ENCODE measurements at places on chromosomes 11 and 22.

GRCh38 chr11:134544095-134544815 is 132.2 kb upstream of the B3GAT1 start:
- DNase-seq, result no peak

GRCh38 chr11:128399251-128400121 is 187.9 kb downstream of the ETS1 start:
- DNase-seq, result no peak

- no peak for DNase-seq
Observed at GRCh38 chr11:70111269-70112016, 33.3 kb downstream of the ANO1 start.

GRCh38 chr11:25613865-25614264 is 718.1 kb upstream of the ANO3 start:
- no peak for DNase-seq

DNA sequence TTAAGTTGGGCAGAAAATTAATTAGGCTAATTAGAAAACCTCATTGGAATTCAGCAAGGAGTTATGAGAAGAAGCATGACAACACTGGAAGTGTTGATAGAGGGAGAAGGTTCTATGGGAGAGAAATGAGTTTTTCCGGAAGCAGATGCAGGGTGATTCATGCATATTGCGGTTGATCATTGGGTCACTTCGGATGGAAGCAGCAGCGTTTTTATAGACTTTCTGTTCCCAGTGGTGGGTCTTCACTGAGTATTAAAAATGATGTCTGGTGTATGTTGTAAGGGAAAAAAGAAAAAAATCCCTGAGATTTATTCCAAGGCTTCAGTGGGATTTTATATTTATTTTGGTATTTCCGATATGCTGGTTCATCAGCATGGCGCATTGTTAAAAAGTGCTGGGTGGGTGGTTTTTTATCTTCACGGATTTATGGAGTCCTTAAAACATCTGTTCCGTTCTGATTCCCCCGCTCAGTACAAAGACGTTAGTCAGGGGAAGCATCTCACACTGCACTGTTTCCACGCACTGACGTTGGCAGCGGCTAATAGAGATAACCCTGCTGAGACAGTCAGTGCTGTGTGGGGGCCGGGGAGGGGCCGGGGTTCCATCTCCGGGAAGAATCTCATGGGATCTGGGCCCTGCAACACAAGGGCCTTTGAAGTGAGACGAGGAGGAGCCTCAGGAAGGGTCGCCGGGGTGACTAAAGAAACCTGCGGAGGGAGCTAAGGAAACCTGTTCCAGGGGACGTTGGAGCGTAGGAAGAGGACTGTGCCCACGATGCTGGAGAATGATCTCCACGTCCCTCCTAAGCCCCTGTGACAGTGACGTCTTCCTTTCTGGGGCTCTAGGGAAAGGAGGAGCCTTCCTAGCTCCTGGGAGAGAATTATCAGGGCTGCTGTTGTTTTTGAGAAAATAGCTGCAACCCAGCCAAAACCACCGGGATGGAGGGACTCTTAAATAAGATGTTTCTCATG is 390.0 kb downstream of the NTM start:
- DNase-seq, result no peak

DNA sequence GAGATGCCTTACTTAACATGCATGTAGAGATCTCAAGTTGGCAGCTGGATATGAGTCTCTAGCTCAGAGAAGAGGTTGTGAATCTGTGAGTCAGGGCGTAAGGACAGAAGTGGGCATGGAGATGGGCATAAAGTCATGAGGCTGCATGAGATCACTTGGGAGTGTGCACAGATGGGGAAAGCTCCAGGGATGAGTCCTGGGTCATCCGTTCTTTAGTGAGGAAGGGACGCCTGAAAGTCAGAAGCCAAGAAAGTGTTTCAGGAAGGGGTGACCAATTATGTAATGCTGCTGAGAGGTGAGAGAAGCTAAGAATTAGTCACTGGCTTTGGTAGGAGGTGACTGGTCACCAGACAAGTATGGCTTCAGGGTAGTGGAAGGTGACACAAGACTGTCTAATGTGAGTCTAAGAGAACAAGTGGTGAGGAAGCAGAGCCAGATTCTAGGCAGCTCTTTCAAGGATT is 6.7 kb downstream of the ACP2 start:
- no peak for DNase-seq

DNA sequence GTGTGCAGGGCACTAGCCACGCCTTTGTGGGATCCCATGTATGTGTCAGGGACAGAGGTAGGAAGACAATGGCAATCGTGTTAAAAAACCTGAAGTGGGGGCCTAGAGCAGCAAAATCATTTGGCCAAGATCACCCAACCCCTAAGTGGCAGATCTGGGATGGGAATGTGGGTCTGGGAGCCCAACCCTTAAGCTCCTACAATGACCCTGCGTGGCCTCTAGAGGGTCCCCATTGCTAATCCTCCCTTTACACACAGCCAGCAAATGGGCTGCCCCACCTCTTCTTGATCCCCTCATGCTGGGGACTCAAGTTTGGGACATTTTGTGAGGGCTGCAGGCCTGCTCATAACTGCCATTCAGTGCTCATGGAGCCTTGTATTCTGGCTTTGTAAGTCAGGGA is 73.2 kb upstream of the SUSD2 start:
- no peak for DNase-seq

DNA sequence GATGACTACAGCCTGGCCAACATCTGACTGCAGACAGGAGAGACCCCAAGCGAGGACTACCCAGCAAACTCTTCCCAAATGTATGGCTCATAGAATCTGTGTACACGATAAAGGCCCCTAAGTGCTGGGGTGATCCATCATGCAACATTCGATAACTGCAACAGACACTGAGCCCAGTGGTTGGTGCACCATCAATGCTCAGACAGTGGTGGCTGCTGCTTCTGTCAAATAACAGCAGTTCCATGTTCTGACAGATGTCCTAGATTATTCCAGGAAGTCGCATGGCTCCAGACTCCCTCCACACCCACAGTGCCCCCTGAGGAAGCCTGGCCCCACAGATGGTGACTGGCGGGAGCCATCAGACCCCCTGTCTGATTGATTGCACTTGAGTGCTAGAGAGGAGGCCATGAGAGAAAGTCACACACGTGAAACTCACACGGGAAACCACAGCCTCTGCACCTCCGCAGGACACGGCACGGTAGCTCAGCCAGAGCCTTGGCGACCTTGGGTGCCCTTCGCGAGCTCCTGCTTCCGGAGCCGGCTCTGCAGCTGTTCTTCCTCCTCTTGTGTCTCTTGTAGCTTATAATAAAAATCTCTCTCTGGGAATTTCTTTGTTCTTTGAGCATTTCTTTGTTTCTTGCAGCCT is 1155.9 kb downstream of the TBC1D22A start:
- DNase-seq, result no peak

DNA sequence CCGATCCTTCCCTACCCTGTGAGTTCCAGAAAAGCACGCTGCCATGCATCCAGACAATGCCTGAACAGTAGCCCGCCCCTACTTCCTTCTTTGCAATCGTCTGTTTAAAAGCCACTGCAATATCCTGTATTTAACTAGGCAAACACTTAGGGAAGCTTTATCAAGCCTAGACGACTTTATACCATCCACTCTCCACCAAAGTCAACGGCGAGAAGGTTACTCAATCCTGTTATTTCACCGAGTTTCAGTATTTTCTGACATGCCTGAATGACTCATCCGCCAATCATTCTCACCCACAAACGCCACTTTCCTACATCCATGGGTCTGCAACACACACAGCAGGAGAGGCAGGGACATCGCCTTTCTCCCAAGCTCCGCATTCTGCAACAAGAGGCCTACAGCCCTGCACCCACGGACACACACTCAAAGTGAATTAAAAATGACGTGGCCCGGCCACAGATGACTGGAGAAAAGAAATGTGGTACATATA is 9.3 kb downstream of the CELSR1 start:
- DNase-seq, result no peak

DNA sequence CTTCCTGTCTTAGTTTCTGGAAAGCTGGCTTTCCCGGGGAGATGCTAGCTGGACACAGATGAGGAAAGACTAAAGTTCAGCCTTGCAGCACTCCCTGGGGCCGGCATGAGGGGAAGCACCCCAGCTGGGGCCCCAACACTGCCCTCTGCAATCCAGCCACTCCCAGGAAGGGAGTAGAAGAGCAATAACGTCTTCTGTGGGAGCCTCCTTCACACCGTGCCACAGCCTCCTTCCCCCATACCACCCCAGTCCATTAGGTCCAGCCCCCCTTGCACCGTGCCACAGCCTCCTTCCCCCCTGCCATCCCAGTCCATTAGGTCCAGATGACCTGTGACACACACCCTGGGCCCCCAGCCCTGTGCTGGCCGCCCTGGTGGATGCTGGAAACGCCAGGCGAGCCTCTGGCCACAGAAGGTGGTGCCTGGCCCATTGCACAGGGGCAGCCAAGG is 44.1 kb upstream of the PRDM11 start:
- DNase-seq, result no peak

- no peak for DNase-seq
Observed at GRCh38 chr22:26848244-26848920, 191.0 kb downstream of the MIAT start.

- DNase-seq, result no peak
Observed at GRCh38 chr11:107957109-107957588, 28.9 kb downstream of the RAB39A start.

- DNase-seq, result no peak
Observed at GRCh38 chr22:43782448-43782847, 29.7 kb downstream of the EFCAB6 start.

DNA sequence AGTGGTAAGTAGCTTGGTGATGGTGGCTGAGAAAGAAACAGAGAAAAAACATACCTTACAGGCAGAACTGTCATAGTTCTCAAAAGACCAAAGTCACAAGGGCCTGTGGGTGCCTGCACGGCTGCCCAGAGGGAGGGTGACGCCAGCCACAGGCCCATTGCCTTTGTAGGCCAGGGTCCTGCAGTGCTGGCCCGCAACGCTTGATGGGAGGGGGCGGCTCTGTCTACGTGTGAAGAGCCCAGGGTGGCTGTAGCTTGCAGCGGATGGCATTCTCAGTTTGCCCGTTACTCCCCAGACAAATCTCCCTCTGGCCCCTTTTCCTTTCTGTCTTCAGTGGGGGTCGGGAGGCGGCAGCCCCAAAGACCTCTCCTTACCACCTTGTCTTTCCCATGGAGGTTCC is 24.7 kb upstream of the B3GAT1 start:
- no peak for DNase-seq

DNA sequence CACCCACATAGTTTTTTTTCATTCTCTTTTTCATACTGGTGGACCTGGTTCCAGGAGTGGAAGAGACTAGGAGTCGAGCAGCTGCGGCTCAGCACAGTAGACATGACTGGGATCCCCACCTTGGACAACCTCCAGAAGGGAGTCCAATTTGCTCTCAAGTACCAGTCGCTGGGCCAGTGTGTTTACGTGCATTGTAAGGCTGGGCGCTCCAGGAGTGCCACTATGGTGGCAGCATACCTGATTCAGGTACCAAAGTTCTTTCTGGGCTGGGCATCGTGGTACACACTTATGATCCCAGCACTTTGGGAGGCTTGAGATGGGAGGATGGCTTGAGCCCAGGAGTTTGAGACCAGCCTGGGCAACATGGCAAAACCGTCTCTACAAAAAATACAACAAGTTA is 4.2 kb downstream of the PTPMT1 start:
- DNase-seq, result no peak

DNA sequence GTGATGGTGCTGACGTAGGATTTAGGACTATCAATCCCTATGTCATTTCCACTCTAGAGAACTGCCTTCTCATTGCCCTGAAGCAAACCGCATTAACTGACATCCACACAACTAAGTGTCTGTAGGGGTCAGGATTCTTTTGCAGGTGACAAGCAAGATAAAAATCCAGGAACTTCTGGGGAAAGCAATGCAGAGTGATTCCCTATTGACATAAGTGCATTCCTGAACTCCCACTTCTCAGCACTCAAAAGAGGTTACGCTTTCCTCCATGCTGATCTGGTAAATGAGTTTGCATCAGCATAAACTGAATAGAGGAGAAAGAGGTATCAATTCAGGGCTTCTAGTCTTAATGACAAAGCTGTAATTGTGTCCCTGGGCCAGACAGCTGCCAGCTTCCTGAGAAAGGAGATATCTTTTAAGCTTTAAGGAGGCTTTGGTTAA is 224.6 kb upstream of the ISX start:
- no peak for DNase-seq

GRCh38 chr11:63680834-63681320 is 423 bp upstream of the RTN3 start:
- no peak for DNase-seq

- no peak for DNase-seq
Observed at GRCh38 chr11:86675017-86675416, 2.6 kb upstream of the ME3 start.

GRCh38 chr11:126113515-126113957 is 50.9 kb upstream of the CDON start:
- DNase-seq, result no peak

- no peak for DNase-seq
Observed at GRCh38 chr11:67611704-67612587, 5.2 kb downstream of the NDUFV1 start.

- no peak for DNase-seq
Observed at GRCh38 chr22:41498303-41498835, 29.5 kb downstream of the ACO2 start.

GRCh38 chr22:40212121-40212520 is 34.4 kb downstream of the TNRC6B start:
- DNase-seq, result no peak

Data from cortex of kidney (tissue), 1 donor.